ENCODE measurements at places on chromosomes 1 and 21.

- peak; percentile 47 for DNase-seq
Observed at GRCh38 chr1:15426492-15427279, 11.6 kb upstream of the CTRC start.

- DNase-seq, result peak; percentile 15
Observed at GRCh38 chr1:155051342-155051776, 243 bp downstream of the ADAM15 start.

DNA sequence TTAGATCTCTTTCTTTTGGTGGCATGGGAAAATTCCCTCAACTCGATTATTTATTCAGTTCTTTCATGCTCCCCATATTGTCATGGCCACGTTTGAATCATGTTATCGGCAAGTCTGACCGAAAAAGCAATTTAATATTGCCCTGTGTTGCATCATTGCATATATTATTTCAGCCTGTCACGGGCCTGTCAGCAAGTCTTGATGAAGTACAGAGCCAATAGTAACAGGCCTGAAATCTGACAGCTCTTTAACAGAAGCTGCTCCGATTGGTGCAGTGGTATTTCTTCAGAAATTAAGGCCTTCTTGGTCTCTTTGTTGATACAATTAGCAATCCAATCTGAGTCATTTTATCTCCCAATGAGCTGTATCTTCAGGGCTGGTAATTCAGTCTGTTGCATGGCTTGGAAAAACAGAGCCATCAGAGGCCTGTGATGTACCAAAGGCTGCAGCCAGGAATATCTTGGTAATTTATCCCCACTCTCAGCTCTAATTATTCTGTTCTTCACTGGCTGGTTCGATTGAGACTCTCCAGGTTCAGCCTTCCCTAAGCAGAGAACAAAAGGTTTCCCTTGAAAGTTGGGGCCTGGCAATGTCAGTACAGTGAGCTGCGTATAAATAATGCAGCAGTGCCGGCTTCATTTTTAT, 149.5 kb downstream of the FGGY start:
- peak; percentile 86 for DNase-seq

DNA sequence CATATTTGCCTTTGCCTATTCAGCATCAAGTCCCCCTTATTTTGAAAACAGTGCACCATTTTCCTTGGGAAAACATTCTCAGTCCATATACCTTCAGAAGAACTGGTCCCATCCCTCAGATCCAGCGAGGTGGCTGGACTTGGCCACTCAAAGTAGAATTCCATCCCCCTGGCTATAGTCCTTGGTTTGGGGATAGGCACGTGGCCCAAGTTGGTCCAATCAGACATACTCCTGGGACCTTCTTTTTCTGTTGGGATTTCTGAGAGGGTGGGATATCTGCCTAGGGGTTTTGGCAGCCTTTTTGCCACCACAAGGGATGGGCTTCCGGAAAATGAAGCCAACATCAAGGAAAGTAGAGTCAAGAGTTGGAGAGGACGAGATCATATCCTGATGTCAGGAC, 10.7 kb upstream of the MATN1 start:
- no peak for DNase-seq

DNA sequence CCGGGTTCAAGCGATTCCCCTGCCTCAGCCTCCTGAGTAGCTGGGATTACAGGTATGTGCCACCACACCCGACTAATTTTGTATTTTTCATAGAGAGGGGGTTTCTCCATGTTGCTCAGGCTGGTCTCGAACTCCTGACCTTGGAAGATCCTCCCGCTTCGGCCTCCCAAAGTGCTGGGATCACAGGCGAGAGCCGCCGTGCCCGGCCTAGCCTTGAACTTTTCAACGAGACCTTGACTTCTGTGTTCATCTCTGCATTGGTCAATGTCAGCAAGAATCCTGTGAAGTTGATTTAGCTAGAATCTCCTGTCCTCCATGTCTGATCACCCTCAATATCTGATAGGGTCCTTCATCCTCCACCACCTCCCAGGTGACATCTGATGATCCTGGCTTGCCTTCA, 11.4 kb upstream of the CNR2 start:
- DNase-seq, result no peak

- no peak for DNase-seq
Observed at GRCh38 chr21:38315122-38315521, 58.3 kb downstream of the KCNJ15 start.

- peak; percentile 34 for DNase-seq
Observed at GRCh38 chr1:151790940-151791651, 796 bp upstream of the TDRKH start.

DNA sequence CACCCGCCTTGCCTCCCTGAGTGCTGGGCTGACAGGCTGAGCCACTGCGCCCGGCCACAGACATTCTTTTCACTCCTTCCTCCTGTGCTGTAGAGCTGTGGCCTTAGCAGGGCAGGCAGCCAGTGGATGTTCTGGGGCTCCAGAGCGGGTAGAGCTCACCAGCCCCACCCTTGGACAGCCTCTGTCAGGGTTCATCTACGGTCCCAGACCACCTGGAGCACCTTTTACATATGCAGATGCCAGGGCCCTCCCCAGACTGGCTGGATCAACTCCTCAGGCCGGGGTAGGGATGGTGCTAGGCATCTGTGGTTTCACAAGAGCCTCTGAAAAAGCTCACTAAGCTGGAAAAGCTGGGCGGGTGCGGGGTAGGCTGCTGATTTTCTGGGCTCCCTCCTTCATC, 4.6 kb downstream of the ATP13A2 start:
- DNase-seq, result no peak

DNA sequence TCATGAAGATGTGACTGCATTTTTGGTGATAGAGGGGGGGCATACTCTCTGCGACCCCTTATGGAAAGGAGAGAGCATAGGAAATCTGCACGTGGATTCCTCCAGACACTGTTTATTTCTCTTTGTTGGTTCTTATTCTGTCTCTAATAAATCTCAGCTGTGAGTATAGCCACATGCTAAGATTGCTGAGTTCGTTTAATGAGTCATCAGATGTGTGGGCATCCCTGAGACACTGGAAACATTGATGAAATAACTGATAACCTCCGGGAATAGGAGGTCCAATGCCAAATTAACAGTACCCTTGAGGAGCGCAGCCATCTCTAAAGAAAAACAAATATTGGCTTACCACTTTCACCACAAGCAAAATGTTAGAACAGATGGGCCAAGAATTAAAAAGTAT, 880.2 kb upstream of the NEGR1 start:
- DNase-seq, result no peak

DNA sequence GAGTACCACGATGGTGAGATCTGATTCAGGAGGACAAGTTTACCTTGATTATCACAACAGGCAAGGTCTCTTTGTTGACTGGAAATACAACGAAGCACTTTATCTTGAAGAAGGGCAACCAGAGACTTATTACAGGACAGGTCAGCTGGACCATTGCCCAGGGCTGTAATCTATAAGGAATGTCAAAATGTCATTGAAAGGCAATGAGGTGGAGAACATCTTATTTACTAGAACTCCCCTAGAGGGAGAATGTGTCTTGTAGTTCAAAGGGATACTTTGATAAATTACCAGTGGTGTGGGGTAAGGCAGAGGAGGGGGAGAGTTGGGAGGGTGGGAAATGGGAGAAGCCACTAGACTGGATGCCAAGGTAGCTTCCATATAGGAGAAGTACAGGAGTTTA, 212.3 kb downstream of the NCAM2 start:
- DNase-seq, result no peak

DNA sequence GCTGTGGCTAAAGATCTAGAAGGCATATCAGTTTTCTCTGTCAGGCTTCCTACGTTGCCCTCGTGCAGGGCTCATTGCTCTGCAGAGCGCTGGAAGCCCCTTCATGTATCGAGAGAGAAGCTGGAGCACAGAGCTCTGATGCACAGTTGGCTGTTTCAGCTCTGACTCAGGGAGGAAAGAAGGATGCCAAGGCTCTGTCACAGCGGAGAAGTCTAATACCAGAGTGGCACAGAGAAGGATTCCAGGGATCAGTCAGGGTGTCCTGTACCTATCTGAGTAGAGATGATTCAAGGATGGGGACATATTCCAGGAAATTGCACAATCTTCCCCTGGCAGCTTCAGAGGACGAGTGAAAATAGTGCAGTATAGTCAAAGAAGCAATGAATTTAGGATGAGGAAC, 179.2 kb upstream of the FMN2 start:
- peak; percentile 50 for DNase-seq

- peak; percentile 14 for DNase-seq
Observed at GRCh38 chr21:29540289-29540688, 241.6 kb downstream of the BACH1 start.

DNA sequence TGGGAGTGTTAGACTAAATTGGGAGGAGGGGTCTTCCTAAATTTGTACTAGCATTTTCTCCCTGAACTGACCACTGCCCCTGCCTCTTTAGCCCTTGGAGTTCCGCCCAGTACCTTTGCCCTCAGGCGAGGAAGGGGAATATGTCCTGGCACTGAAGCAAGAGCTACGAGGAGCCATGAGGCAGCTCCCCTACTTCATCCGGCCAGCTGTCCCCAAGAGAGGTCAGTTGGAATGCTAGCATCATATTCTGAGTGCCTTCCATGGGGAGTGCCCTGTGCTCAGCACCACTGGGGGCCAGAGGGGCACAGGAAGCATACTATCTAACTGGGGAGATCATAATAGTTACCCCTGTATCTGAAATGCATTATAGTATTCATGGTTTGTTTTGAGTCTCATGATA, 10.7 kb downstream of the POLR3GL start:
- DNase-seq, result no peak

DNA sequence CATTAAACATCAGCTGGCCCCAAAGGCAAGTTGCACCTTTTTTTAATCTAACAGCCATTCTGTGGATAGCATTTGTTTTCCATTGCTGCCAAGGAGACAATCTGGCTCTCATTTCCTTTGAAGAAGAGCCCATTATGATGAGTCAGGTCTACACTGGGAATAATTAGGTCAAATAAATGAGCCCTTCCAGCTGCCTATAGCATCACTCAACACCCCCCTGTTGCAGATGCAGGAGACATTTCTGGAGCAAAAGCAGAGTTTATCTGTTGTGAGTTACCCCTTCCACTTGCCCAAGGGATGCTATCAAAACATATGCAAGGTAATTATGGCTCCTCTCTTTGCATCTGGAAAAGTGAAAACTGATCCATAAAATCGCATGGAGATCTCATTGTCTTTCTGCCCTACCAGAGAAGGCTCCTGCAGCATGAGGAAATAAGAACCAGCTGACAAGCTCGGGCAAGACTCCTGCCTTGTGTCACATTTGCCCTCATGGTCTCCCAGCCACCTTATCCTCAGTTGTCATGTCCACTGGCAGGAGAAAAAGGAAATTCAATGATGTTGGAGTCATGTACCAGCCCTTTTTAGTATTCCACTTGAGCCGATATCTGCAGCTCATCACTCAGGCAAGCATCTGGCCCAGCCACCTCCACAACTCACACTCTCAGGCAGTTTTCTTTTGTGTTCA, 135.9 kb downstream of the SLC30A10 start:
- DNase-seq, result peak; percentile 88

- peak; percentile 72 for DNase-seq
Observed at GRCh38 chr1:151009206-151009587, 948 bp downstream of the PRUNE1 start.

- no peak for DNase-seq
Observed at GRCh38 chr1:45456531-45456930, 34.4 kb downstream of the TESK2 start.

DNA sequence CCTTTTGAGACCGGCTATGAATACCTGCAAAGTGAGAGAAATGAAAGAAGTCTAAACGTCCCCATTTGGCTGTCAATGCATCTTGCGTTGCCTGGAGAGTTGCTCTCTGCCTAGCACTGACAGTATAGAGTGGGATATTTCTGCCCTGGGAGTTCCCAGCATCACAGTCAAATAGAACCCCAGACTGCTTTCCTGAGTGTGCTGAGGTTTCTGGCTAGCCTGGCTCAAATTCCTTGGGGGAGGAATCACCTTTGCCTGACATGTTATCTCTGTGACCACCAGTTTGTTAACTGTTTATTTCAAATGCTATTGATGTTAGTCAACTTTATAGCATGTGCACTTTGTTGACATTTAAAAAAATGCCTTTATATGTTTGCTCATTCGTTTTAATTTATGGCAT, 212.0 kb upstream of the FAM78B start:
- DNase-seq, result no peak

- no peak for DNase-seq
Observed at GRCh38 chr1:202159534-202160371, 649 bp downstream of the PTPN7 start.

GRCh38 chr1:24113641-24114033, 1.7 kb upstream of the MYOM3 start:
- no peak for DNase-seq

GRCh38 chr1:84143796-84144565, at the start of gene PRKACB:
TSS of gene PRKACB (plus strand) at chr1:84144271. CDS start at chr1:84144362, 91 bp downstream.
- peak; percentile 59 for DNase-seq

DNA sequence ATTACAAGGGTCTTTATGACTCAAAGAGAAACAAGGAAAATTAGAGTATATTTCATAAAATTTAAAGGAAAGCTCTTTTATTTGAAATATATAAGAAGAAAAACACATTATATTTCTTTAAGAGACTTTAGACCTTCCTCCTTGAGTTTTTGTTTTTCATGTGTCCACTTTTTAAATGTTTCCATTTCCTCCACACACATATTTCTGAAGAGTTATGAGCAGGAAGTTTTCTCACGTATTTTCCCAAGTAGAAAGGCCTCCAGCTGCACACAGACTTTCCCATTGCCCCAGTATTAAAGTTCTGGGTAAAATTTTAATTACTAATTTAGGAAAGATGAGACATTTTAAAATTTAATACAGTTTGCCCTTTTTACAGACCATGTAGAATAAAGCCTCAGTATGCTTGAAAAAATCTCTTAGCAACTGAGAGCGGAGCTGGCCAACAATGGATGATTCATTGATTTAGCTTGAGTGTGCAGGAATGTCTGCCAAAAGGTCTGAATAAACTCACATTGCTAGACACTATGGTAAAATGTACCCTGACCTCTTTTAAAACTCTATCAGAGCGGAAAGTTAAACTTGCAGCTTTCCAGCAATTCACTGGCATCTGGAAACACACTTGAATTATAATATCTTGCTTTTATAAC, 57.9 kb downstream of the DDAH1 start:
- DNase-seq, result peak; percentile 92

GRCh38 chr1:206556047-206556749, 48.9 kb downstream of the RASSF5 start:
- no peak for DNase-seq

GRCh38 chr1:215003686-215004085, 78.9 kb upstream of the KCNK2 start:
- DNase-seq, result no peak

DNA sequence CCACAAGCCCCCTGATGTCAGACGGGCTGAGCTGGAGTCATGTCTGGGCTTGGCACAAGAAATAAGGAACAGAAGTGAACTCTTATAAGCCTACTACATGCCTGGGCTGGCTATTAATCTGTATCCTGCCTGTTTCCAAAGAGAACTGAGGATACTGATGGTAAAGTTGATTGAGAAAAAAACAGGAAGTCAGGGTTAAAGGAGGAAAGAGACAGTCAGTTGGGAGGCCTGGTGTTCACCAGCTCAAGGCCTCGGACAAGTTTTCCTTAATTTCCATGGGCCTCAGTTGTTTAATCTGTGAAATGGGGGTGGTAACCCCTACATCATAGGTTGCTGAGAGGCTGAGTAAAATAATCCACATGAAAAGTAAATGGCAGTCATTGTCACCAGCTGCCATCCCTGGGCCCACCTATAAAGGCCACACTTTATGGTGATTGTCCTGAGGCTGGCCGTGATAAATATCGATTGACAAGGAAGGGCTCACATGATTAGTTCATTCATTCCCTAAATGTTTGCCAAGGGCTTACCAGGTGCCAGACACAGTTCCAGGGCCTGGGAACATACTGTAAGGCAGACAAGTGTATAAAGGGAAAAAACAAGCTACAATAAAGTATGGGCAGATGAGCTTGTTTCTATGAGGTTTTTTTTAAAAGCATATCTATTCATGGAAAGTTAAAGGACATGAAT, 2.8 kb downstream of the ALDH4A1 start:
- no peak for DNase-seq

Data from EH (cell line).